ENCODE measurements at places on chromosomes 16 and 17.

DNA sequence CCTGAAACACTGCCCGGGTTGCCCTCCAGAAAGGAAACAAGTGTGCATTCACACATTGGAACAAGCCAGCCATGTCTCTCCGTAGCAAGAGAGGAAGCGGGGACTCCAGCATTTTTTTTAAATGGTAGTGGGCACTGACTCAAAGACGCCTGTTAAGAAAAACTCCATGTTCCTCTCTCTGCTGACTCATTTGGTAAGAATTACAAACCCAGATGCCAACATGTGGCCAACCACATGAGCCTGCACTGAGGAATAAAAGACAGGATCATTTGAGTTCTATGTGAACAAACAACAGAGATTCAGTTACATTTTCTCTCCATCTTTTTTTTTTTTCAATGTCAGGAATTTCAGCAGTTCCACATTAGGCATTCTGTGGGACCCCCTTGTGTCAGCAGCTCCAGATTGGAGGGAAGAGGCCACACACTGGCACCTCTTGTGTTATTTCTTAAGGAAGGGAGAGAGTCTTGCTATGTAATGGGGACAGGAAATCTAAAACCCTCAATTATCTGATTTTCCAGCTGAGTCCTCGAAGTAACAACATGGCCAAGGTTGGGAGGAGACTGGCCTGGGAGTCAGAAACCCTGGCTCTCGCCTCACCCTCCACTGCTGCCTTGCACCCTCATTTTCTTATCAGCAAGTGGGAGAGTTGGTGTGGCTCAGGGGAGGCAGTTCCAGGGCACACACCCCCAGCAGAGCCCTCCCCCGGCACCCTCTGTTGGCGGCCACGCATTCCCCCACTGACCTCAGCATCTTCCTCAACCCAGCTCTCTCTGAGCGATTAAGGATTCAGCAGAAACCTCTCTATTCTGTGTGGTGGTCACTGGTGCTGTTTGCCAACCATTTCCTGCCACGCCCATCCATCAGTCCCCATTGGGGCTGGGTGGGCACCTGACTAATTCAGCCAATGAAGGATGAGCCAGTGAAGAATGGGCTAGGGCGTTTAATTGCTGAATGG lies 173.0 kb downstream of the FOXL1 start:
- DNase-seq: no peak

DNA sequence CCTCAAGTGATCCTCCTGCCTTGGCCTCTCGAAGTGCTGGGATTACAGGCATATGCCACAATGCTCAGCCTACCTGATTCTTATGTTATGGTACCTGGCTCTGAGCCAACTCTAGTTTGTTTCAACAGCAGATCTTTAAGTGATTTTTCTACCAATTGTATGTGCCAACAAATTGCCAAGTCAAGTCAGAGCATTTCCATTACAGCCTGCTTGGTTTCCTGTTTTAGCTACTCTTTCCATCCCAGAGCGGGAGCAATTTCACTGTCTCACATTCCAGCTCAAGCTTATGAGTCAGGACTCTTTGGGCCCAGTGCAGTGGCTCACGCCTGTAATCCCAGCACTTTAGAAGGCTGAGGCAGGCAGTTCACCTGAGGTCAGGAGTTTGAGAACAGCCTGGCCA lies 30.8 kb upstream of the RBBP6 start:
- DNase-seq: no peak

GRCh38 chr17:42920922-42921321 lies 20.3 kb downstream of the G6PC1 start:
- DNase-seq: no peak

- peak; percentile 26 for DNase-seq
Observed at GRCh38 chr17:74490716-74491115, 24.3 kb downstream of the CD300A start.

DNA sequence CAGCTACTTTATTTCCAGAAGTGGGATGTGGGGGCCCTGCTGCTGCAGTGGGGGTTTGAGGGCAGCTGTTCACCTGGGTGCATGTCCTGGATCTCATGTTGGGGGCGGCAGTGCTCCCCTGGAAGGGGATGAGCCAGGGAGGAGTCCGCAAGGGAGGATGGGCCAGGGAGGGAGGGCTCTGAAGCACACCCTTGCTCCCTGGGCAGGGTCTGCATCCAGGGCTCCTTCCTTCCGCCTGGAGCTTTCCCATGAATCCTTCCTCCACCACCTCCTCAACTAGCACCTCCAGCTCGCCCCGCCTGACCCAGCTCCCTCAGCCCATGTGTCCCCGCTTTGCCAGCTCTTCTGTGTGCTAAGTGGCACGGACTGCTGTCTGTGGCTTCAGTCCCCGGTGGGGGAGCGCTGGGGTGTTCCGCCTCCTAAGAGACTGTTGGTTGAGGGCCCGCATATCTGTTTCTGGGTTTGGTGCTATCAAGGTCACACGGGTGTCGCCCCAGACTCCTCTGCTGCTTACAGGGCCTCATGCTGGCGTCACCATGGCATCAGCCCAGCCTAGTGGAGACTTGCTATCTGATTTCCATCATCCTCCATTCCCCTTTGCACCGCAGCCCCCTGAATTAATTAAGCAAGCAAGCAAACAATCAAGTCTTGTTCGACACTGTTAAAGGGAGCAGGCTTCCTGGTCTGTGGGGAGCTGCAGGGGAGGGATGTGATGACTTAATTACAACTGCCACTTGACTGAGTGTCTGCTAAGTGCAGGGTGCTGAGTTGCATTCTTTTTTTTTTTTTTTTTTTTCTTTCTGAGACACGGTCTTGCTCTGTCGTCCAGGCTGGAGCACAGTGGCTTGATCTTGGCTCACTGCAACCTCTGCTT lies 71.8 kb downstream of the PRKCA start:
- DNase-seq: no peak

DNA sequence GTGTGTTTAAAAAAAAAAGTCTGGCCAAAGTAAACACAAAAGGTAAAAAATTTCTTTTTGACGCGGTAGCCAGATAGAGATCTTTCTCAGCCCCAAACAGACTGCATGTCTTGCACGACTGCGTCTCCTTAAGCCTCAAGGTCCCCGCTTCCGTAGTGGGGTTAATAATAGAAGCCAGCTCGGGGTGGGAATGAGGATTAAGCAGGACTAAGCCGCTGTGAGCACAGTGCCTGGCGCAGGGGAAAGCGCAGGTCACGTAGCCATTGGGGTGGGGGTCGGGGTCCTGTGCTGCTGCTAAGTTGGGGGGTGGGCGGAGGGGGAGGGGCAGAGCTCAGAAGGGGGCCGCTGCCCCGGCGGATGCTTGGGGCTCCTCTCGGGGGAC lies 521 bp downstream of the GGA2 start:
- DNase-seq: no peak

- no peak for DNase-seq
Observed at GRCh38 chr17:42230225-42230624, 35.9 kb upstream of the GHDC start.

GRCh38 chr16:85327731-85328675 lies 215.7 kb upstream of the CIBAR2 start:
- DNase-seq: no peak

DNA sequence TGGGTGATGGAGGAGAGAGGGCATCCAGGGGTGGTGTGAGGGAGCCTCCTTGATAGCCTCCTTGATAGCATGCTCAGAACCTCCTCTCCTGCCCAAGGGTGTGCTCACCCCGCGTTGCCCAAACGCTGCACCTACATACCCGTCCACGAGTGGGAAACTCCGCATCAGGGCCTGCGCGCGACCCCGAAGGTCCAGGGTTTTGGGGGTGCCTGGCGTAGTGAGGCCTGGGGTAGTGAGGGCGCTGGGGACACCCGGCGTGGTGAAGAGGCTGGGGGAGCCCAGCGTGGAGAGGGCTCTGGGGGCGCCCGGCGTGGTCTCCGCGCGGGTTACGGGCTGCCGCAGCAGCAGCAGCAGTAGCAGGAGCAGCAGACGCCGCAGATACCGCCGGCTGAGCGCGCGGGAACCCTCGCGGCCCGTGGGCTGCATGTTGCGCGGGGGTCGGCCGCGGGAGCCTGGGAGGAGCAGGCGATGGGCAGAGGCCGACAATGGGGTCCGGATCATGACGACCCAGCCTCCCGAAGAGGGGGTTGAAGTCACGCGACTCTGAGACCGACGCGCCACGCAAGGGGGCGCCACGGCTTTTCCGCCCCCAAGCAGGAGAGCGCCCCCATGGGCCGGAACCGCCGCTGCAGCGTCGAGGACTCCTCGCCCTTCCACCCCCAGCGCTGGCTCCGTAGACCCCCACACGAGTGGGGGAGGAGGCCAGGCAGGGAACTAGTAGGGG lies at the start of gene DPEP3:
TSS of gene DPEP3 (minus strand) at position 545 of the 724 bp plus-strand sequence. CDS start at position 426, 119 bp downstream.
- DNase-seq: no peak

DNA sequence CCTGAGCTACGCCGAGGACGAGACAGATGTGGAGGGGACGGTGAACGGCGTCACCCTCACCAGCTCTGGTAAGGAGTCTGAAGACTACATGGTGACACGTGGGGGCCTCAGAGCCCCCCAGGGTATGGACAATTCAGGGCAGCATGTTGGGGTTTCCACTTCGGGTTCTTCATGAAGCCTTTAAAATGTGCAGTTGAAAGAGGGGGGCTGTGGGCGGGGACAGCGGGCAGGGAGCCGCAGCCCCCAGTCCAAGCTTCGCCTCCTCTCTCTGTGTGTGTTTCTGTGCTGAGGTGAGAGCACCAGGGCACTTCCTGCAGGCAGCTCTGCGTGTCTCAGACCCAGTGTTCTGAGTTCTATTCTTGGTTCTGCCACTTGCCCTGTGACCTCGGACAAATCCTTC lies 24.0 kb downstream of the NMRAL1 start:
- DNase-seq: no peak

DNA sequence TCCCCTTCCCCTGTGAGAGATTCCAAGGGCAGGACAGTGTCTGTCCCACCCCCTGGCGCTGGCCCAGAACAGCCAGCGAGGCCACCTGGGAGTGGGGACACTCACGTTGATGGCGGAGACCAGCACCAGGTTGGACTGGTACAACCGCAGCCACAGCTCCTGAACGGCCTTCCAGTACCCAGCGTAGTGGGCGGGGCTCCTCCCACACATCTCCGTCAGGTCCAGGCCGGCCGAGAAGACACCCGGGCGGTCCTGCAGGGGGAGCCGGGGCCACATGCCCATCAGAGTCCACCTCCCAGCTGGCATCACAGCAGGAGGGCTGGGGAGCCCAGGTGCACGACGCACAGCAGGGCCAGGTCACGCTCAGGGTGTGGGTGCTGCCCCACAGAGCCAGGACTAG lies 7.1 kb downstream of the ECI1 start:
- no peak for DNase-seq

DNA sequence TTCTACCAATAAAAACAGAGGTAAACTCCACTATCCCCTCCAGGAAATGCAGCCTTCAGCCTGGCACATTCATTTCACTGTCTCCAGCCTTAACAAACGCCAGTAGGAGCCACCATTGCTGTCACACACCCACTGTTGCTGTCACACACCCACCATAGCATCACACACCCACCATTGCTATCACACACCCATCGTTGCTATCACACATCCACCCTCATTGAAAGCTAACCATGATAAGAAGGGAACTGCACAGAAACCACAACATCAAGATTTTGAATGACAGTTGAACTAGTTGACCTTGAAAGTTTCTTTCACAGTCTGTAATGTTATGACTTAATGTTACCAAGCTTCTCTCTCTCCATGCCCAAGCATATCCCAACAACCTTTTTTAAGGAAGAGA lies 38.1 kb downstream of the SHCBP1 start:
- DNase-seq: no peak

- no peak for DNase-seq
Observed at GRCh38 chr16:84080378-84080777, 36.4 kb downstream of the MBTPS1 start.

- peak; percentile 79 for DNase-seq
Observed at GRCh38 chr17:77383613-77384608, 243.1 kb downstream of the SEC14L1 start.

- DNase-seq: no peak
Observed at GRCh38 chr16:396605-397004, 394 bp upstream of the NME4 start.

GRCh38 chr17:71709271-71709890 lies 411.4 kb upstream of the SOX9 start:
- DNase-seq: no peak

Measured in left lobe of liver (tissue), 2 donors.